ENCODE measurements at places on chromosomes 3 and 15.

DNA sequence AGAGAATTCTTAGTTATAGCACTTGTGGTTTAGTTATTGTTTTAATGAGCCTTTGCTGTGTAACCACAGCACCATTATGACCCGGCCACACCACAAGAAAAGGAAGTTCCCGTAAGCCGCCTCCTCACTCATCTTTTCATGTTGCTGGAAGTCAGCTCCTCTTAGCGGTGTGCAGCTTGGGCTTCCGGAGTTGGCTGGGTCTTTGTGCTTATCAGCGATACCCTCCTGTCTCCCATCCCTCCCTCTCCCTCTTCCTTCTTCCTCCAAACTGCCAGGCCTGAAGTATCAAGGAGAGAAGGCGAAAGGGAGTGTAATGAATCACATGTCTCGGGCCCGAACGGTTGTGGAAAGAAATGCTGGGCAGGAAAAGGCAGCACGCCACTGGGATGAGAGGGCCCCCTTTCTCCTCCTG is 353.5 kb downstream of the MCTP2 start:
- H3K27me3 ChIP-seq = no peaks in the 10 kb centered on the region
- H3K4me3 ChIP-seq = no peak overlapping the region
- no peak overlapping the region for H3K27ac ChIP-seq
- no peak for DNase-seq
- peaks cover 12% of the 10 kb centered on the region for H3K4me1 ChIP-seq

- DNase-seq = no peak
- H3K36me3 ChIP-seq = no peaks in the 10 kb centered on the region
- H3K4me3 ChIP-seq = no peak overlapping the region
- H3K4me1 ChIP-seq = no peaks in the 10 kb centered on the region
Observed at GRCh38 chr3:11522398-11522715, 121.4 kb downstream of the VGLL4 start.

- no peaks in the 10 kb centered on the region for H3K36me3 ChIP-seq
- peak; percentile 48 for DNase-seq
- peaks cover 37% of the 10 kb centered on the region for H3K27me3 ChIP-seq
Observed at GRCh38 chr3:128556384-128556783, 63.4 kb upstream of the GATA2 start.

- no peak for DNase-seq
- H3K27ac ChIP-seq = no peak overlapping the region
- no peaks in the 10 kb centered on the region for H3K4me1 ChIP-seq
- no peaks in the 10 kb centered on the region for H3K27me3 ChIP-seq
Observed at GRCh38 chr3:6799264-6799915, 61.5 kb upstream of the GRM7 start.

- no peak for DNase-seq
- H3K4me1 ChIP-seq = no peaks in the 10 kb centered on the region
- H3K36me3 ChIP-seq = no peaks in the 10 kb centered on the region
- no peak overlapping the region for H3K27ac ChIP-seq
- H3K27me3 ChIP-seq = peaks cover 11% of the 10 kb centered on the region
- no peak overlapping the region for H3K4me3 ChIP-seq
Observed at GRCh38 chr15:45719490-45719889, 84.7 kb downstream of the SQOR start.

GRCh38 chr3:150309557-150309956 is 98.5 kb upstream of the TSC22D2 start:
- H3K36me3 ChIP-seq = no peaks in the 10 kb centered on the region
- no peak for DNase-seq
- no peaks in the 10 kb centered on the region for H3K27me3 ChIP-seq
- H3K4me3 ChIP-seq = no peak overlapping the region
- H3K27ac ChIP-seq = no peak overlapping the region

GRCh38 chr3:121574449-121574848 is 6.7 kb downstream of the ARGFX start:
- H3K27ac ChIP-seq = no peak overlapping the region
- no peak for DNase-seq
- H3K36me3 ChIP-seq = no peaks in the 10 kb centered on the region
- no peak overlapping the region for H3K4me3 ChIP-seq
- H3K4me1 ChIP-seq = no peaks in the 10 kb centered on the region

DNA sequence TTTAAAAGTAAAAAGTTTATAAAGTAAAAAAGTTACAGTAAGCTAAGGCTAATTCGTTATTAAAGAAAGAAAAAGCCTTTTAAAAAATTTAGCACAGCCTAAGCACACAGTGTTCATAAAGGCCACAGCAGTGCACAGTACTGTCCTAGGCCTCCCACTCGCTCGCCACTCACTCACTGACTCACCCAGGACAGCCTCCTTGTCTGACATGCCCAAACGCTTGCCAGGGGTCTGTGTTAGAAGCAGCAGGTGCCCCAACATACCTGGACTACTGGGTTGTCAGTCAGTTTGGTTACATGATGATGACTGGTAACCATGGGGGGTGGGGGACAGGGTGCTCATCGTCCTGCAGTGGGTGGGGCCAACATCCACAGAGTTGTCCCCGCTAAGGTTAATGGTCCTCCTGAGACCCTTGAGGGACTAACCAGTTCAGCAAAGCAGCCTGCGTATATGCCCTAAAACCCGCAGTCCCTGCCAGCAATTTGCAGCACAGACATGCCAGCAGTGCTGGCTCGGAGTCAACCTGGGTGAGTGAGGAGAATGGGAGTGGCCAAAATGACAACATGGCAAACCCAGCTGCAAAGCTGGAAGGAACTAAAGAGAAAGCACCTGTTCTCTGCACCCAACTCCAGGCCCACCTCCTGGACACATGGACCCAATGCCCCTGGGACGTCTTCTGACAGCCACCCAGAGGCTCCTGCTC is 49.2 kb downstream of the CYFIP1 start:
- H3K27ac ChIP-seq = no peak overlapping the region
- no peak overlapping the region for H3K4me3 ChIP-seq
- no peaks in the 10 kb centered on the region for H3K4me1 ChIP-seq
- no peak for DNase-seq
